ENCODE measurements at places on chromosomes 1 and 21.

DNA sequence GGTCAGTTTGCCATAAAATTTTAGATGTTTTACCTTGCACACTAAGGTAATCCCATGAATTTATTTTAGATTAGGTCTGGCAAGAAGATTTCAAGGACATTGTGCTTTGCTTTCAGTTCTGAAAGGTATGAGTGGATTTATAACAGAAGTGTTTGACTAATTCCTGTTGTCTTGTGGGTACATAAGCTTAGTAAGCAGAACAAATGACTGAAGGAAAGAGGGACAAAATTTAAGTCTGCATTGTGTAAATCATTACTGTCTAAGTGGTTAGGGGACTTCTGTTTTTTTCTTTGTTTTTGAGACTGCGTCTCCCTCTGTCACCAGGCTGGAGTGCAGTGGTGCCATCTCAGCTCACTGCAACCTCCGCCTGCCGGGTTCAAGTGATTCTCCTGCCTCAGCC, 60.1 kb downstream of the PKN2 start:
- DNase-seq: no peak

DNA sequence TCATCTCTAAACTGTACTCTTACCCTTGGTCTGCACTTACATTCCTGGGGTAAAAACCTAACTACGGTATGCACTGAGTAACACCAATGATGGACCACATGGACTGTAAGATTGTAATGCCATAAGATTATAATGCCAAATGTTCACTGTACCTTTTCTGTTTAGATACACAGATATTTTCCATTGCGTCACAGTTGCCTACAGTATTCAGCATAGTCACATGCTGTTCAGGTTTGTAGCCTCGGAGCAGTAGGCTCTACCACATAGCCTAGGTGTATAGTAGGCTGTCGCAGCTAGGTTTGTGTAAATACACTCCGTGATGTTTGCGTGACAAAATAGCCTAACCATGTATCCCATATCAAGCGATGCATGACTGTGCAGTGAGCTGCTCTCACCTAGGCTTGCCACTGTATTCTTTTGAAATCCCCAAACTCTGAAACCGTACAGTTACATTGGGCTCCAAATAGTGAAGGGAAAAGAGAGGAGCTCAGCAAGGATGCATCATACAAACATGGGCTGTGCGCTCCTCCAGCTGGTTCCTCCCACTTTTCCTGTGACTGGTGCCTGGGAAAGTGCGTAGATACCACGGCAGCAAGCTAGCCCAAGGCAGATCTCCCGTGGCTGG, 35.2 kb downstream of the CFAP57 start:
- DNase-seq: no peak

DNA sequence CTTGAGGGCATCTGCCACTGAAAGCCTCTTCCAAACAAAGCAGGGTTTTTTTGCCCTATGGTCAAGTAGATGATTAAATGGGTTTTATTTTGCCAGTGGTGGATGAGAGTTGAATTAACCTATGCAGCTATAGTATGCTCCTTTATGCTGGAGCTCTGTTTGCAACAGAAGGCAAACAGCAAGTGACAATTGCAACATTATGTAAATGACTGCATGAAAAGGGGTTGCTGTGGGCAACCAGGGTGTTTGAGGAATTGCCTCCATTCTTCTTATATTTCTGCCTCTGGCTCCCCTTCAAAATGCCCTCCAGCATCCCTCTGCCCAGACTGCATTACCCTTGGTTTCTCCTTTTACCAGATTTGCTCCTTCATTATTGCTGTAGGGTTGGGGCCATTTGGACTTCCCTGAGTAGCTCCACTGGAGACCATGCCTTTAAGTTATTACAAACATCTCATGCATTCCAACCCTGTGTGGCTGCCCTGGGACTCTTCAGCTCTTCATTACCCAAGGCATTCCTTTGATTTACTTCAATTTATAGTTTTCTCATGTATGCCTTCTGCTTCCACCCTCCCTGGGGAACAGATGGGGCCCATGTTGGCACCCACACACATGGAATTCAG, 398.4 kb downstream of the PRDM2 start:
- no peak for DNase-seq

DNA sequence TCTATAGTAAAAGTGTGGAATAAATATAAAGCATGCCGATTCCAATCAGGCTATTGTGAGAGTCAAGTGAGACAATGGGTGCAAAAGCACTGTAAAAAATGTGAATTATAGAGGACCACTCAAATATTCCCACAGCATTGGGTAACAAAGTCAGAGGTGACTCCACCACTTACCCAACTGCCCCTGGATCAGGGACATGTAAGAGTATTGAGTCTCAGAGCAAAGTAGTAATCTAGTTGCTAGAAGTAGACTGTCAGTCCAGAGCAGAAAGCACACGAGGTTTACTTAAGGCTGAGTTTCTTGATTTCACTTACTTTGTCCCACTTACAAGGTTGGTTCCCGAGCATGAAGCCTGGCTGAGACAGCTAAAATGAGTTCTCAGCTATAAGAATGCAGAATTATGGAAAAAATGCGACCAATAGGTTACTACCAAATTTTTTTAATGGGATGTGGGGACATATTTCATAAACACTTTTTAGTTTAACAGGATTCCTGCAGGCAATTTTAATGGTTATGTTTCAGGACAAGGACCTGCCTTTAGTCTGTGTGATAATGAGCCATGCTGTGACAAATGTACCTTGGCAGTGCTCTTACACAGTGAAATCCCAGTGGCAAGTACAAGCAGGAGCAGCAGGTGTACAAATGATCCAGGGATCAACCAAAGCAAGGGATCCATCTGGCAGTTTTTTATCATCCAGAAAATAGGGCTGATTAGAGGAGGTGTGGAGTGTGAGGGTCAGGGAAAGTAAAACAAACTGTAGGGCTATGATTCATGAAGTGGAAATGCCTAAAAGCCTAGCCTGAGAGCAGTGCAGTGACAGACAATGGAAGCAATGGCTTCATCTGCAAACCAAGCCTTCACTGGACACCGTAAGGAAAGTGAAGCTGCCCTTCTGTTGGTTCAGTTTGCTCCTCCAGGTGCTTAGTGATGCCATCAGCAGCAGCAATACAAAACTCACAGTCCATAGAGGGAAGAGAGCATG, 156.2 kb upstream of the SPAG17 start:
- no peak for DNase-seq

DNA sequence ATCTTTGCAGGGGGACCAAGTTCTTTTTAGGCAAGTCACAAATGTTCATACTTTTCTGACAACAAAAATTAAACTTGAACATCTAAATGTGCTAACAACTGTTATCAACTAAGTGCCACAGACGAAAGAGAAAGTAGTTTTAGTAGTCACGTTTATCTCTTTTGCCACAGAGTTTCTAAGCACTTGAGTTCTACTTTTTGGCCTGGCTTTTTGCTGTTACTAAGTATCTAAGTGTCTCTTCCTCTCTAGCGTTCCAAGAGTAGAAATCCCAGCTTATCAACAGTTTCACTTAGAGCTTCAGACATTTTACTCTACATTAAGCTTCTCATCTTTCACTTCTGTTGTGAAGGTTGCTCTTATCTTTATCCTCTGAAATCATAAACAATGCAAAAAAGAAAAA, 34.2 kb downstream of the GATAD2B start:
- no peak for DNase-seq

GRCh38 chr1:162028726-162029125, 5.1 kb upstream of the OLFML2B start:
- DNase-seq: no peak

- DNase-seq: no peak
Measured at GRCh38 chr1:61121631-61122030, 39.3 kb downstream of the NFIA start.

DNA sequence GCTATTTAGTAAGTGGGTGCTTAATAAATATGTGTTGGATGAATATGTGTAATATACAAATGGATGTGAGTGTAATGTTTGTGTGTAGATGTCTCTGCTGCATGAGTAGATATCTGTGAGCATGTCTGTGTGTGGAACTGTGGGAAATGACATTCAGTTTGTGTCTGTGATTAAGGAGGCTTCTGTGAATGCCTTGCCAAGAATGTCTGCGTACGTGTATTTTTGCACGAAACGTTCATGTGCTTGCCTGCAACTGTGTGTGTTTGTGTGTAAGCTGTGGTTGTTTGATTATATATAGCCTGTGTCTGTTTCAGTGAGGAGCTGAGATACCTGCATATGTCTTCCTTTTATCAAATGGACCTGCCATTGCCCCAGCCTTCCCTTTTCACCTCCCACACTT, 13.8 kb downstream of the DMBX1 start:
- no peak for DNase-seq

DNA sequence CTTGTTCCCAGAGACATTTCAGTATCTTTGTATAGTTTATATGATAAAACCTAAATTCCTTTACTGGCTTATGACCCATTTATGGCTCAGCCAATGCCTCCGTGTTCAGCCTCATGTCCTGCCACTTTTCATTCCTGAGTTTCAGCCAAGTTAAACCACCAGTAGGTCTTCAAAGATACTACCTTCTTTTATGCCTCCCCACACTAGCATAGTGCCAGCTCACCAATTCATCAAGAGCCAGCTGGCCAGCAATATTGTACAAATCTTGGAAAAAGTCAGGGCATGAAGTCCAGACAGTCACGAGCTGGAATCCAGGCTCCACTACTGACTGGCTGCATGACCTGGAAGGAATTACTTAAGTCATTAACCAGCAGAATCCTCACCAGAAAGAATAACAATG, 446.0 kb downstream of the GPATCH2 start:
- DNase-seq: no peak

GRCh38 chr1:103497404-103497803, 28.1 kb upstream of the RNPC3 start:
- DNase-seq: no peak

DNA sequence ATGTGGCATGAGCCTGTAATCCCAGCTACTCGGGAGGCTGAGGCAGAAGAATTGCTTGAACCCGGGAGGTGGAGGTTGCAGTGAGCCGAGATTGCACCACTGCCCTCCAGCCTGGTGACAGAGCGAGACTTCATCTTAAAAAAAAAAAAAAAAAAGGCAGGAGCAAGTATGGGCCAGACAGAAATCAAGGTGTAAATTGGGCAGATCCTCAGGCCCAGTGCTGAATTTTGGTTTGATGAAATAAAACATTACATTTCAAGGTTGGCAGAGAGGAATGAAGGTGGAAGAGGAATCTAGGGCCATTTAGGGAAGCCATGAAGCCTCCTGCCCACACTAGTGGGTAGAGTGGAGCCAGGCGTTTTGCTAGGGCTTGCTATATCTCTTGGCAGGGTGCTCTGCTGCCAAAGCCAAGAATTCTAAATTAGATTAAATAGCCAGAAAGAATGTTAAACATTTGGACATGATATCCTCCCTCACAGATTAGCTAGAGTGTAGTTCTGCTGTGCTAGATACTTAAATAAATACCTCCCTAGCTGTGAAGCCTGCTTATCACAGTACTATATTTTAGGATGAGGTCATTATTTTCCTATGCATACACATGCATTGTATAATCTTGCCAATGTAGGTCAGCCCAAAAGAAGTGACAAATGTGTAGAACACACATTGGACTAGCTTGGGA, 16.6 kb upstream of the LGALS8 start:
- no peak for DNase-seq

DNA sequence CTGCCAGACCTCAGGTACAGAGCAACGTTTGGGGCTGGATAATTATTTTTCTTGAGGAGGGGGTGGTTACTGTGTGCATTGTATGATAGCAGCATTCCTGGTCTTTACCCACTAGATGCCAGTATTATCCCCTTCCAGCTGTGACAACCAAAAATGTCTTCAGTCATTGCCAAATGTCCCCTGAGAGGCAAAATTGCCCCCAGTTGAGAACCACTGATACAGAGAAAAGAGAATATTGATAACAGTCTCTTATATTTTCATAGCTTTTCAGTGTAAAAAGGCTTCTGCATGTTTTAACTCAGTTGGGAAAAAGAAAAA, 51.8 kb upstream of the SYT14 start:
- no peak for DNase-seq

- DNase-seq: no peak
Measured at GRCh38 chr1:45607404-45608074, 16.3 kb downstream of the CCDC17 start.

GRCh38 chr21:30689822-30690221, 28.8 kb downstream of the KRTAP21-3 start:
- no peak for DNase-seq

- no peak for DNase-seq
Measured at GRCh38 chr1:105730701-105731100, 1325.8 kb upstream of the PRMT6 start.

- no peak for DNase-seq
Measured at GRCh38 chr21:21200103-21200938, 202.1 kb downstream of the NCAM2 start.

GRCh38 chr1:177163844-177164379, 600 bp downstream of the ASTN1 start:
- DNase-seq: no peak

GRCh38 chr1:51070640-51071039, 31.4 kb upstream of the C1orf185 start:
- no peak for DNase-seq

DNA sequence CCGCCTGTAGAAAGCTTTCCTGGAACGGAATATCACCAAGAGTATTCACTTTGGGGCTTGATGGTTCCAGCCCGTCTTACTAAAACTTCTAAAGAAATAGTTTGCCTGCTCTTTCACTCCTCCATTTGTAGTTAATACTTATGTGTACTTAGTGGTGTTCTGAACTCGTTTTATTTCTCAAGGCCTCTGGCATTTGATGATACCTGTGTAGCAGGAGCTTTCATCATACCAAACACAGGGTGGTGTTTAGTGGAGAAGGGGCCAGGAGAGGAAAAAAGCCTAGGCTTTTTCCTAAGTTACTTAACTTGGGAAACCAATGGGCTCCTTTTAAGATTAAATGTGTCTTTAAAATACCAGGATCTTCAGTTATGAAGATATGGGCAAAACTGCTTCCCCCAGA, 74.3 kb downstream of the RPS6KA1 start:
- no peak for DNase-seq

- DNase-seq: no peak
Measured at GRCh38 chr1:39157304-39157703, 47.2 kb upstream of the MACF1 start.

GRCh38 chr1:190474650-190475211, 2.9 kb downstream of the BRINP3 start:
- DNase-seq: no peak

Measured in CD4-positive, alpha-beta T cell treated with Interleukin-4 for 4 hours (primary cell).